CD8-positive, alpha-beta memory T cell (primary cell): ENCODE measurements at places on chromosomes 2 and 18.

- DNase-seq: no peak
These were observed 1.4 kb upstream of the CD226 start for GRCh38 chr18:69948919-69949537.

GRCh38 chr2:10036095-10036884, 7.1 kb upstream of the KLF11 start:
- DNase-seq: peak; percentile 27

DNA sequence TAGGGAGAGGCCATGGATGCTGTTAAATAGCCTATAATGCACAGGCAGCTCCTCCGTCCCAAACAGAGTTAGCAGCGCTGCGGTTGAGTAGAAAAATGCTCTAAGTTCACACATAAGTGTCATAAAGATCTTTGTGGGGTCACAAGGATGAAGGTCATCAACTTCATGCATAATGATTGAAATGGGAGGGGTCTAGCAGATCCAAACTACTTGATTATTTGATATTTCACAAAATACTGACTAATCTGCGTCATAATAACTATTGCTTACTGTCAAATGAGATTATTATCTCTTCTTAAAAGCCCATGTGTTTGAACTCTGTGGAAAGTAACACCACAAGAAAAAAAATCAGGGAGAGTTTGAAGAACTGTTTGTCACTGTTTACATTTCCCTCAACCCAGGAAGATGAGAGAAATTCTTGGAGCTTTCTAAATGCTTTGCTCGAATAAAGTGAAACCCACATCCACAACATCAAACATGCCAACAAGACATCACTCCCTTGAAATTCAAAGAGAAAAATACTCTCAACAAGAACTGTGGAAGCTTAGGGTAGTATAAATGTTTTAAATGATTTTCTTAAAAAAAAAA, 50.5 kb upstream of the CREB1 start:
- no peak for DNase-seq

DNA sequence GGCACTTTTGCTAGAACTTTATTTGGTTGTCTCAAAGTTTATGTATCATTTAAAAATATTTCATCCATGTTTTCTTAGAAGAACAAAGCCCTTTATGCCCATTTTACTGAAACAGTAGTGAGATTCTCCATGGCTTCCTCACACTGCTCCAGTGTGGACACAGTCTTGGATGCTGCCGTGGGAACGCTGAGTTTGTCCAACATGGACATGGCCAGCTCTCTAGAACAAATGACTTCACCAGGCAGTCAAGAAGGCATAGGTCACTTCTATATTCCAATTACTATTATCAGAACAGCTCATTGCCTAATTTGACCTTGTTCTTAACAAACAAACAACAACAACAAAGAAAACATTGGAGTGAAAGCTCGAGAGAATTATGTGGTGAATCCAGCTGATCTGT, 414.1 kb upstream of the ID2 start:
- no peak for DNase-seq

DNA sequence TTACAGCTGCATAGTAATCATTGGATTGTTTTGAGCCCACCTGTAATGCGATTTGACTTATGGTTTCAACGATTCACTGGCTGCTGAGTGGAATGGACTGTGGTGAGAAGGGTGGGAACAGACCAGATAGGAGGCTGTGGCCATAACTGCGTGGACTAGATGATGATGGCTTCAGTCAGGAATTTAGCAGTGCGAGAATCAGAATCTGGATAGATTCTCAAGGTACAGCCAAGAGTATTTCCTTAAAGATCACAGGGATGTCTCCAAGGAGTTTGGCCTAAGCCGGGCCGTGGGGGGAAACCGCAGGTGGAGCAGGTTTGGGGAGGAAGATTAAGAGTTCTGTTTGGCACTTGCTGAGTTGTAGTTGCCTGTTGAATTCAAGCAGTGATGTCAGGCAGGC, 44.0 kb upstream of the CHMP1B start:
- no peak for DNase-seq

- DNase-seq: no peak
These were observed 20.8 kb downstream of the KCNF1 start for GRCh38 chr2:10932345-10933151.

DNA sequence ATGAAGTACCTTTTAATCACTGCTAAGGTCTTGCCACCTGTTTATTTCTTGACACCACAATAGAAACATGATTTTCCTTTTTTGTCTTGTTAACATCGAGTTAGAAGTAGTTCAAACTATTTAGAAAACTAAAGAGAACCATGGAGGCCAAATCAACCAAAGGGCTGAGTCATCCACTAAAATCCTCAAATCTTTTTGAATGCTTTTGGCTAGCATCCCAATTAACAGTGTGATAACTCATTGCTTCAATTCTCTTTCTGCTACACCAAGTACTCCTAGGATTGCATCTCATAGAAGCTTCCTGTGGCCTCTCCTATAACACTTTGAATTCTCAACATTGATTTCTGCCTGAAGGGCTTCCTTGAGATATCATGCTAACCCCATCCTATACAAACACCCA, 159.9 kb upstream of the MMADHC start:
- DNase-seq: no peak

DNA sequence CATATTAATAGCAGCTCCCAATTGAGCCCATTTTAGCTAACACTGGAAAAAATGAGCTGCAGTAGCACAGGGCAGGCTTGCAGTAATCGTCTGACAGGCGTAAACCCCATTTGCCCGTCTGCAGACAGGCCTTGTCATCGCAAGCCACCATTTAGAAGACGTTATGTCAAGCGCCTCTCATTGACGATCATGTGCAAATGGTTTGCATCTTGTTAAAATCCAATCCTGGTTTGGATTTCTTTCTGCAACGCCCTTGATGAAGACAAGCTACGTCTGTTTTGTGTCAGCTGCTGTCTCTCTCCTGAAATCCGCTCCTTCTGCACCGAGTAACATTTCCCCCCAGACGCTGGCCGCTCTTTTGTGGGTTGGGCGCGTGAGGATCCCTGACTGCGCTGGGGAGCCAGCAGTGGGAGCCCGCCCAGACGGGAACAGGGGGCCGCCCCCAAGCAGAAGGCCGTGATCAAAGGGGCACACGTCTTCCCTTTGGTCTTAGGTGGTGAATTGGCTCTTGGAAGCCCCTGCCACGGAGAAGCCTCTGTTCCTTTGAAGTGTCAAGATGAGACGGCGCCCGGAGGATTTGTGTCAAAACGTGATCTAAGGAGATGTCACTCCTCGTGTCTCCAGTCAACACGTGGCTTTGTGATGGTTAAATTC, 84.2 kb upstream of the GPC1 start:
- no peak for DNase-seq

GRCh38 chr18:62101321-62101721, 85.5 kb downstream of the PIGN start:
- no peak for DNase-seq

DNA sequence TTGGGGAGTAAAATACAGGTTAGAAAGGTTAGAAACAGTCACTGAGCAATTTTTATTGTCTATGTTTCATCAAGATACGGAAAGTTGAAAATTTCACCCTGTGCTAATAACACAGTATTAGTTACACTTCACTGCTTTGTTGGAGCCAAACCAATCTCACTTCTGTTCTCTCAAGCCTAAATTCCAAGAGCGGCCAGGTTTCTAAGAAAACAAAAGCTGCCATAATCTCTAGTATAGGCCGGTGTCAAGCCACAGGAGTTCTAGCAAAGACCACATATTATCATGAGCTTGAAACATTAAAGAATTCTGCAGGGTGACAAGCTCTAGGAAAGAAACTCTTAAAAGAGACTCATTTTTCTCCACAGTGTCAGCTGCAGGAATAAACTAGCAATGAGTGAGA, 128.7 kb downstream of the TXNL1 start:
- DNase-seq: no peak

GRCh38 chr2:46471019-46471583, 8.3 kb upstream of the TMEM247 start:
- DNase-seq: no peak

- no peak for DNase-seq
These were observed 84.9 kb upstream of the PMAIP1 start for GRCh38 chr18:59814891-59815290.

DNA sequence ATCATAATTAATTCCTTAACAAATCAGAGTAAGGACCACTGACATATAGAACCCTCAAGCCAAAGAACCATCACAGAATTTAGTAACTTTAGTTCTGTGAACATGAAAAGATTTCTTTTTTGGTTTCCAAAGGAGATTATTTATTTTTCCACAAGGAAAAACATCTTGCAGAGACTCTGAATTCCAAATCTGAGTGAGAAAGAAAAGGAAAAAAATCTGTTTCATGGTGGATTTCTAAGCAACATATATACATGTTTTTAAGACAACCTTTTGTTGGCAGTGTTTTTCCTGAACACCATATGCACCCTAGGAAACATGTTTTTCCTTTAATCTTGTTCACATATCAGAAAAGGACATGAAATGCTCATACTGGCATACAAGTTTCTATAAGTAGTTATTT, 149.8 kb downstream of the AGPS start:
- no peak for DNase-seq

- peak; percentile 27 for DNase-seq
These were observed 79.1 kb downstream of the TWIST2 start for GRCh38 chr2:238926761-238927611.

DNA sequence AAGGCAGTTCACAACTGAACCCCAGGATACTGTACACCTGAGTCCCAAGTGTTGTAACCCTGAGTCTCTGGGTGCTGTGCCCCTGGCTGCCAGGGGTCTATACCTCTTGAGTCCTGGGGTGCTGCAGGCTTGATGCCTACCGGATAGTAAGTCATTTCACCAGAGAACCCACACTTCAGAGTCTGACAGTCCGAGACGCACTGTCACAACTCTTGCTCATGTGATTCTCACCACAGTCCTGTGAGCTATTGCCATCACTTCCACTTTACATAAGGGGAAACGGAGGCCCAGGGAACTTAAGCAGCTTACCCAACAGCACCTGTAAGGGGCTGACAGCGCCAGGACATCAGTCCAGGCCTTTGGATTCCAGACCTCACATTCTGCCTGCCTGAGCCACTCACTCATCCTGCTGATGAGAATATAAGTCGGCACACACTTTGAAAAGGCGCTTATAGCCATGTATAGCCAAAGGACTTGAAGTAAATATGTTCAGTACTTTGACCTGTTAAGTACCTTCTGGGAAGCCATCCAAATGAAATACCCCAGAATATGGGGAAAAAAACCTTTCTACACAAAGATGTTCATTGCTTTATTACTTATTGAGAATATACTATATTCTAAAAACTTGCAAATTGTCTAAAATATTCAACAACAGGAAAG, 180.7 kb upstream of the ID2 start:
- no peak for DNase-seq

GRCh38 chr2:197809064-197809463, 4.7 kb downstream of the PLCL1 start:
- no peak for DNase-seq

DNA sequence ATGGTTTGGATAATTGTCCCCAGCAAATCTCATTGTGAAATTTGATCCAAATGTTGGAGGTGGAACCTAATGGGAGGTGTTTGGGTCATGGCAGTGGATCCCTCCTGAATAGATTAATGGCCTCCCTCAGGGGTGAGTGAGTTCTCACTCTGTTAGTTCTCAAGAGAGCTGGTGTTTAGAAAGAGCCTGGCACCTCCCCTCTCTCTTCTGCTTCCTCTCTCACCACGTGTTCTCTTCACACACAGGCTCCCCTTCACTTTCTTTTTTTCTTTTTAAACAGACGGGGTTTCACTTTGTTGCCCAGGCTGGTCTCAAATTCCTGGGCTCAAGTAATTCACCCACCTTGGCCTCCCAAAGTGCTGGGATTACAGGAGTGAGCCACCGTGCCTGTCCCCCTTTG, 111.6 kb upstream of the LTBP1 start:
- no peak for DNase-seq

GRCh38 chr18:59792353-59792752, 95.1 kb upstream of the CCBE1 start:
- no peak for DNase-seq

GRCh38 chr2:239459606-239460005, 58.8 kb upstream of the HDAC4 start:
- no peak for DNase-seq

DNA sequence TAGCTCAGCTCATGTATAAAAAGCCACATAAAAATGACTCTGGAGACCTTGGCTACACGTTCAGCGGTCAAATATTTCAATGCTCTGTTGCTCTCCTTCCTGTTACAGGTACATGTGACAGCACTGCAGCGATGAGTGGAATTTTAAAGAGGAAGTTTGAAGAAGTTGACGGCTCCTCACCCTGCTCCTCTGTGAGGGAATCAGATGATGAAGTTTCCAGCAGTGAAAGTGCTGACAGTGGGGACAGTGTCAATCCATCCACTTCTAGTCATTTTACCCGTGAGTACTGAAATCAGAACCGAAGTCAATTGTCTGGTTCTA, 125.4 kb downstream of the CSRNP3 start:
- no peak for DNase-seq

DNA sequence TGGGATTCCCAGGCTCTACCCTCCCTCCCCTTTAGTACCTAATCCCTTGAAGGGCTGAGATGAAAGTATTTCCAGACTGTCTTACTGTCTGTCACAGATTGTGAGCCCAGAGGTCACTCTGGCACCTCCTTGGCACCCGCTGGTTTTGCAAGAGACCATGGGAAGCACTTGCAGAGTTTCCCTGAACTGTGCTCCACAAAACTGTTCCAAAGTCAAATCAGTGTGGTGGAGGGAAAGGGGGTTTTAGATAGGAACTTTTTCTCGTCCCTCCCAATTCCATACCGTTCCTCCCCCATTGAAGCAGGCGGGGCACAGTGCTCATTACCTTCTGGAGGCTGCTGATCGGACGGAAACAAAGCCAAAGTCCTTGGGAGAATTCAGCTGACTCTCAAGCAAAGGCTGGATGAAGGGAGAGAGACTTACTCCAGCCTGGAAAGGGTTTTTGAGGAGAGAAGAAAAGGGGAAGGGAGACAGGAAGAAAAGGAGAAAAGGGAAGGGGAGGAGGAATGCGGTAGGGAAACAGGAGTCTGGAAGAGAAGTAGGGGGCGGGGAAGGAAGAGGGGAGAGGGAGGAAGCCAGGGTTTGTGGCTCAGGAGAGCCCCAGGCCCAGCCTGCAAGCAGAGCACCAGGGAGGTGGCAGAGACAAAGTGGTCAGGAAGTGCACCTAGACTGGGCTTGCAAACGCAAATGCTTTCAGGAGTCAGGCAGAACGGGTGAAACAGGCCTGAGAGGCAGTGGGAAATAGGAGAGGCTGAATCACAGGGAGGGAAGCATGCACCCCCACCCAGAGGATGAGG, 88.4 kb upstream of the SP3 start:
- DNase-seq: no peak

- no peak for DNase-seq
These were observed 248.5 kb downstream of the ZNF516 start for GRCh38 chr18:76246590-76246989.

DNA sequence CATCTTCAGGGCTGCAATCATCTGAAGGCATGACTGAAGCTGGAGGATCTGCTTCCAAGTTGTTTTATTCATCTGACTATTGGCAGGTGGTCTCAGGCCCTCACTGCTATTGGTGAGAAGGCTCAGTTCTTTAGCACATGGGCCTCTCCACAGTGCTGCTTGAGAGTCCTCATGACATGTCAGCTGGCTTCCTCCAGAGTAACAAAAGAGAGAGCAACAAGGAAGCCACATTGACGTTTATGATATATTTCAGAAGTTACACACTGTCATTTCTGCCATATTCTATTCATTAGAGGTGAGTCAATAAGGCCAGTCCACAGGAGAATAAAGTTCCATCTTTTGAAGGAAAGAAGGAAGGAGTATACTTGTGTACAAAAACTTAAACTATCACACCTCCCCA, 7.9 kb upstream of the SIGLEC15 start:
- no peak for DNase-seq
